Activated CD8-positive, alpha-beta memory T cell treated with anti-CD3 and anti-CD28 coated beads for 4 hours (primary cell): ENCODE measurements at places on chromosomes 7 and 10.

DNA sequence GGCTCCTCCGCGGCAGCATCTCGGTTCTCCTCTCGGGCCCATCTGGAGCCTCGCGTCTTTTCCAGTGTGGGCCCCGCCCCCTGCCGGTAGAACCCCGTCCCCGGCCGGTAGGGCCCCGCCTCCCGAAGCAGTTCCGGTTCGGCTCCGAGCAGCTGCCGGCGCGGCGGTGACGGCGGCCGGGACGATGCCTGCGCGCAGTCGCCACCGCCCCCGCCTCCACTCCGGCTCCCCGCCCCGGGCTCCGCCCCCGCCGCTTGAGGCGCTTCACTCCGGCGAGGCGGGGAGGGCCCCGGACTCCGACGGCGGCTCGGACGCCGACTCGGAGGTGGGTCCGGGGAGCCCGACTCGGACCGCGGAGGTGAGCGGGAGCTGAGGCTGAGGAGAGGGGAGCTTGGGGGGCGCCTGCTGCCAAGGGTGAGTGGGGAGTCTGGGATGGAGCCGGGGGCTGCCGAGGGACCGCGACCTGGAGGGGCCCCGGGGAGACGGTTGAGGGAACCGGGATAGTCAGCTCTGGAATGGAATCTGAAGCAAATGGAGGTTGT lies at the start of gene SAMD8:
Gene SAMD8, plus strand, starts transcription at position 292 of the 542 bp plus-strand sequence. CDS start 38,873 bp downstream, outside the sequence.
- DNase-seq: peak; percentile 93

GRCh38 chr7:41858201-41858600 lies 155.3 kb upstream of the INHBA start:
- DNase-seq: no peak

- DNase-seq: no peak
Measured at GRCh38 chr7:75963381-75963995, 30.9 kb downstream of the TMEM120A start.

GRCh38 chr7:105675934-105676371 lies 94.7 kb upstream of the EFCAB10 start:
- peak; percentile 16 for DNase-seq

DNA sequence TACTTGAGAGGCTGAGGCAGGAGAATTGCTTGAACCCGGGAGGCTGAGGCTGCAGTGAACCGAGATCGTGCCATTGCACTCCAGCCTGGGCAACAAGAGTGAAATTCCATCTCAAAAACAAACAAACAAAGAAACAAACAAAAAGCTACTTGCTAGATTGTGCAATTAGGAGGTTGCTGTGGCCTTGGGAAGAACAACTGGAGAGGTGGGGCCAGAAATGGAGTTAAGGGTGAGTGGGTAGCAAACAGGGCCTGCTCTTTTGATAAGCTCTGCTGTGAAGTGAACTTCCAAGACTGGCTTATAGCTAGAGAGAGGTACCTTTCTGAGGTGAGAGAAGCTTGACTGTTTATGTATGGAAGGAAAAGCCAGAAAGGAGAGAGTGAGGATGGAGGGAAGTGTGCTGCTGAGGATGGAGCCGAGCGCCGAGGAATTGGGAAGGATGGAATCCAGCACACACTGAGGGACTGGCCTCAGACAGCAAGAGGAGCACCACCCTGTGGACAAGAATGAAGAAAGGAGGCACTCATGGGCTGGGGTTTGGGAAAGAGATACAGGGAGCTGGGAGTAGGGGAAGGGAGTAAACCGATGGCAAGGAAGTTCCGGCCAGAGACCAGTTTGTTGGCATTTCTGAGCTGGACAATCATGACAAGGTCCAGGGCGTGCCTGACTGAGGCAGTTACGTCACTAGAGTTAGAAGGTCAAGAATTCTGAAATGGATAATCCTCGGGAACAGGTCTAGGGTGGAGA lies 7.0 kb upstream of the RPEL1 start:
- no peak for DNase-seq

- DNase-seq: no peak
Measured at GRCh38 chr7:107609811-107610261, 29.8 kb downstream of the BCAP29 start.

- DNase-seq: no peak
Measured at GRCh38 chr7:79298145-79298760, 155.2 kb downstream of the MAGI2 start.

DNA sequence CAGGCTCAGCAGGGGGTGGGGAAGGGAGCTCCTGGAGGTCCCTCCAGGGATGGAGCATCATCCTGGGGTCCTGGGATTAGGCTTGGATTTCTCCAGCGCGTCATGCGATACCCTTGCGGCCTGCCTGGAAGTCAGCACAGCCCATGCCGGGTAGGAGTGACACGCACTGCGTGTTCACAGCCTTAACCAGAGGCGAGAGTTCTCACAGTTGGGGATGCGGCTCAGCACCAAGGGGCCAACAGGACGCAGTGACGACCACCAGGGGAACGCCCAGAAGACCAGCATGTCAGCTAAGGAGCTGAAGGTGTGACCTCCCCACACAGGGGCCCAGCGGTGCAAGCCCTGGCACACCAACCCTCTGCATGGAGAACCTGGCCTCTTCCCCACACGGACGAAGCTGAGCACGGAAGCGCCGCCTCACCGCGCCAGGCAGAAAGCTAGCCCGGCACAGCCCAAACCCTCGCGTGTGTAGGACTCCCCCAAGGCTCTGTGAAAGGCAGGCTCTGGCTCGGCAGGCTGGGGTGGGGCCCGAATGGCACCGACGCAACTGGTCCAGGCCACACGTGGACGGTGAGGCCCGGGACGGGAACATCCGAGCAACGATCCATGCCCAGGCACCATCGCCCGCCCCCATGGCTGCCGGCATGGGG lies 198.6 kb downstream of the ELFN1 start:
- no peak for DNase-seq

DNA sequence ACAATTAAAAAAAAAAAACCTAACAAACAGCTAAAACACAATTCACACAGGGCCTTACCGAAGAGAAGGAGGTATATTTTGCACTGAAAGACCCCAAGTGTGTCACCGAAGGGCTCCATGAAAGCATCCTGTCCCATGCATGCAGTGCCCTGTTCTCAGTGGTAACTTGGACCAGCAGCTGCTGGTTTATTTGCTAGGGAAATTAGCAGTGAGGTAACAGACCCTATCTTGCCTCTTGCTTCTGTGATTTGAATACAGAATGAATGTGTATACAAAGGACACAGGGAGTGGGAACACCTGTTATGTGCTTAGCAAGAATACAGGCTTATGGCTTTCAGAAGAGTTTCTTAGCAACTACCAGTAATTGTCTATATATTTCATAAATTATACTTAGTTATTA lies at the start of gene HEPACAM2:
Gene HEPACAM2, minus strand, starts transcription at position 160 of the 400 bp plus-strand sequence.
- no peak for DNase-seq

DNA sequence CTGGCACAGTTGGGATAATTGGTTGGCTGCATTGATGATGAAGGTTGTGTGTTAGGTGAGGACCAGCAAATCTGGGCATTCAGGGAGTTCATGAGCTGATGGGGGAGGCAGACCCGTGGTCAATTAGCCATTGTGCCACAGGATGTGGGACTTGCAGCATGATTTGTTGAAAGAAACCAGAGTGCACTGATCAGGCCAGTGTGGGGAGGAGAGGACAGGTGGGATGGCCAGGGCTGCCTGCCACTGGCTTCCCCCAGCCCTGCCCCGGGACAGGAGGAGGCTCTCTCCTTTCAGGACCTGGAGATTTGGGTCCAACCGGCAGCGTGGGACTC lies 4.3 kb downstream of the CLIP2 start:
- DNase-seq: no peak
